ENCODE measurements at places on chromosomes 3 and 15.

GRCh38 chr3:52685709-52686691 is at the start of the genes GNL3 and PBRM1:
TSS of gene GNL3 (plus strand) at chr3:52686032. CDS start at chr3:52686093, 61 bp downstream.
TSS of gene PBRM1 (minus strand) at chr3:52685913.
- peak; percentile 79 for DNase-seq

DNA sequence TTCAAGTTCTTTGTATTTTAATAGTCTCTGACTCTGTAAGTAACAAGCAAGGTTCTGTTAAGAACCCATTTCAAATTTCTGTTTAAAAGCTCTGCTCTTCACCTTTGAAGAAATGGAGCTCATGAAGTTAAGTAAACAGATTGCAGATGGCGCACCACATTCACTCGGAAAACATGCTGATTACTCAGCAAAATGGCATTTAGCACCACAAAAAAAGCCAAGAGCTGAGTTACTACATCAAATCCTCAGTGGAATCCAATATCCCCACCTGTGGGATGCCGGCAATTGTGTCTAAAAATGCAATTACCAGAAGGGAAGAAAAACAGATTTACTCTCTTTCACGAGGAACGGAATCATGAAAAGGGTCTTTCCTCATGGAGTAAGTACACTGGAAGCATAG is 758.0 kb downstream of the NTRK3 start:
- no peak for DNase-seq

DNA sequence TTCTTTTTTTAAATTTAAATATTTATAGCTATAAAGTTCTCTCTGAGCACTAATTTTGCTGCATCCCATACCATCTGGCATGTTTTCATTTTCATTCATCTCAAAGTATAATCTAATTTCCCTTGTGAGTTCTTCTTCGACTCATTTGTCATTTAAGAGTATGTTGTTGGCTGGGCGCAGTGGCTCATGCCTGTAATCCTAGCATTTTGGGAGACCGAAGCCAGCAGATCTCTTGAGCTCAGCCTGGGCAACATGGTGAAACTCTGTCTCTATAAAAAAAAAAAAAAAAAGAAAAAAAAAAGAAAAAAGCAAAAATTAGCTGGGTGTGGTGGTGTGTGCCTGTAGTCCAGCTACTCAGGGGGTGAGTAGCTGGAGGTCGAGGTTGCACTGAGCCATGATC is 34.8 kb downstream of the MAP1A start:
- no peak for DNase-seq

DNA sequence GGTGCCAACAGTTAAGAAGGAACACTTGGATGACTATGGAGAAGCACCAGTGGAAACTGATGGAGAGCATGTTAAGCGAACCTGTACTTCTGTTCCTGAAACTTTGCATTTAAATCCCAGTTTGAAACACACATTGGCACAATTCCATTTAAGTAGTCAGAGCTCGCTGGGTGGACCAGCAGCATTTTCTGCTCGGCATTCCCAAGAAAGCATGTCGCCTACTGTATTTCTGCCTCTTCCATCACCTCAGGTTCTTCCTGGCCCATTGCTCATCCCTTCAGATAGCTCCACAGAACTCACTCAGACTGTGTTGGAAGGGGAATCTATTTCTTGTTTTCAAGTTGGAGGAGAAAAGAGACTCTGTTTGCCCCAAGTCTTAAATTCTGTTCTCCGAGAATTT is 3.0 kb downstream of the SKIL start:
- no peak for DNase-seq

DNA sequence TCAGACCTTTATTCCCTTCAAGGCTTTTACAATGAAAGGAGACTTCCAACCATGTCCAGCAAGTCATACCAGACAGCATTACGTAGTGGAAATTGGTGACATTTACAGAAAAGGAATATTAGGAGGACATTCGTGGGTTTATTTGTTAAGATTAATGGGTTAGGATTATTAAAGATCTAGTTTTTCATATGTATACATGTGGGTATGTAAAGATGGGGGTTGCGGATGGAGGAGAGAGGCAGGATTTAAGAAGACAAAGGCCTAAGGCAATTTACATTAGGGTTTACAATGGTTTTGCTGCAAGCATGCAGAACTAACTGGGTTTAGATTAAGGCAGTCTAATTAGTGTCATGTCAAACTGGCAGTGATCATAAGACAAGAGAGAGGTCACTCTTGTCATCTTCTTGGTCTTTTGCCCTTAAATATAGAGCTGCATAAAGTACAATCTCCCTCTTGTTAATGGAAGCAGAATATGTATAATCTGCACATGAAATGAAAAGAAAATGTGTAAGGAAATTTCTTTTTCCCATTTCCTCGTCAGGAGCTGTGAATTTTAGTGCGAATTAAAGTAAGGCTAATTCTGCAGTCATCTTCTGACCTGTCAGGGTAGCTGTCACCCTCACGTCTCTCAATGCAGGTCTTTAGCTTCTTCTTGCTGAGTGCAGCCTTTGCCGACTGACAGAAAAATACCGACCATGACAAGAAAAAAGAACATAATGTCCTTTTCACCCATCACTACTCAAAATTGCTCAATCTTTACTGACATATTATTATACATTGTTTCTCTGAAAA is 258.9 kb upstream of the MEIS2 start:
- no peak for DNase-seq

GRCh38 chr3:112632596-112632995 is 8.3 kb downstream of the CCDC80 start:
- no peak for DNase-seq

DNA sequence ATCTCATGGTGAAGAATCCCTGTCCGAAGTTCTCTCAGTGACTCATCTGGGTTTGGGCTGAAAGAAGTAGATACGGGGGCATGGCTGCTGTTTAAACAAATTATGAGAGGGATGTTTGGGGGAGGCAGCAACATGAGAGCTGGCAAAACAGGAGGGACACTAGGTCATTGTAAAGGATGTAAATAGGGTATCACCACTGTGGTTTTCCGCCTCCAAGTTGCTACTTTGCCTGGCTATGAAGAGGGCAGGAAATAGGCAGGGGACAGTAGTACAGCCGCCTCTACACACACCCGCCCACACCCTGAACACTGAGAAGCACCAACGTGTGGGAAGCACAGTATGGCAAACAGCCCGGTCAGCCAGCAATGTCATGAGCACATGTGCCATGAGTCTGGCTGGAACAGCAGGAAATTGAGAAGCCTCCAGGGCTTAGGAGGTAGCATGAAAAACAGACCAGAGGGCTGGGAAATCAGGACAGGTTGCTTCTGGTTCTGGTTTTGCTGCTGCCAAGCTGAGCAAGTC is 17.1 kb downstream of the HEXA start:
- no peak for DNase-seq

DNA sequence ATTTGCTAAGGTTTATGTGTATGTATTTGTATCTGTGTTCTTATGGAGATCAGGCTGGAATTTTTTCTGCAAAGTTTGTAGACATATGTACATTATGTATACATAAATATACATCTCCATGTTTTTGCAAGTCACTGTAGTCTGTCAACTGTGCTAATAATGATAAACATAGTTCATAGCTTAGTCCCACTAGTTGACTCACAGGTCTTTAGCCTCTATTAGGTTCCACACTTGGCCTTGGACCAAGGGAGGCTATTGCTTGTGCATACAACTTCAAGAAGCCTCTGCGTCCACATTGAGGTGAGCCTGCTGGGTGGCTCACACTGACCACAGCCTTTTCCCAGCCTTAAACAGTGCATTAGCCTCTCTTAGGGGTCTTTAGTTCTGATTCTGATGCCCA is 243.8 kb upstream of the PEX5L start:
- DNase-seq, result no peak

- DNase-seq, result no peak
These were observed 378.2 kb upstream of the THBS1 start for GRCh38 chr15:39202641-39203040.

DNA sequence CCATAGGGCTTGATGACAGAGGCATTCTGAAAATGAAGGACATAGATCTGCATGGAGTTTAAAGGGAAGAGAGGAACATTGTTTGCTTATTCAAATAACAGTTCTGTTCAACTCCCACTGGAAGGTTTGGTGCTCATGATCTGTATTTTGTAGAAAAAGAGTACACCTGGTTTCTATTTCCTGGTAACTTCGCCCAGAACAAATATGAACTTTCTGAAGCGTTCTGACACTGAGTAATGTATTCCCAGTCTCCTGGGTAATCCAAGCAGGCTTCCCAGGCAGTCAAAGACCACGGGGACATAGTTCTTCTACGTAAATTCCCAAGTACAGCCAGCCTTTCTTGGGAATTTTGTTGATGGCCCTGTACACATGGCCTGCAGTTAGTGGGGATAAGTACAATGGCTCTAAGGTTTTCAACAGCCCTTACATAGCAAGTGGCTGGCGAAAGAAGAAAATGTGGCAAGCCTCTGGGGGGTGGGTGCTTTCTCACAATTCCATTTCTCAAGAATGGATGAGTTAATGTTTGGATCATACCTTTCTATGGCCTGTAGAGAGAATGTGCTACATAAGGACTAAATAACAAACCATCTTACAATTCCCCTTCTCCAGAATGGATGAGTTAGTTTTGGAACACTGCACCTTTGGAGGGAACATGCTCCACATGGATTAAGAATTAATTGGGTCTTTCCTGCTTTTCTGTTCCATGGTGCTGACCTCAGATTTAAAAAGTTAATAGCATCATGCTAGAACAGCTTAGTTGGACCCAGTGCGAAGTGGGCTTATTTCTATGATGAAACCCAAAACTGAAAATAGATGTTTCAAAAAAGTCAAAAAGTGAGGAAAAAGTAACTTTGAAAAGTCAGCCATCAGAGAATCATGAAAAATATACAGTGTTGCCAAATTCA is 52.7 kb downstream of the COL6A6 start:
- DNase-seq, result no peak

DNA sequence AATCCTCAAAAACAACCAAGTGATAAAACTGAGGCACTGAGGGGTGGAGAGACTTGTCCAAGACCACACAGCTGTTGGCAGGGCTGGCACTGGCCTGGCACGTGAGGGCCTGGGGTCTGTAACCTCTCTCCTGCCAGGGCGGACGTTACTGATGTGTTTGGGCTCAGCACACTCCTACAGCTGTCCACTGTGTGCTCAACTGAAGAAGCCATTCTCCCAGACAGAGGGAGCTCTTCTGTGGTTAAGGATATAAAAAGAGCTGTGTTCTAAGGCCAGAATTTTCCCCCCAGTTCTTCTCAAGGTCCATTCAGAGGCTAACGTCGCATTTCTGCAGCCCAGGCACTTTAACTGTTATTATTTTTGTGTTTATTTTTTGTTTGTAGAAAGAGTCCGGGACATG is 429.0 kb upstream of the ATP11B start:
- DNase-seq, result no peak

DNA sequence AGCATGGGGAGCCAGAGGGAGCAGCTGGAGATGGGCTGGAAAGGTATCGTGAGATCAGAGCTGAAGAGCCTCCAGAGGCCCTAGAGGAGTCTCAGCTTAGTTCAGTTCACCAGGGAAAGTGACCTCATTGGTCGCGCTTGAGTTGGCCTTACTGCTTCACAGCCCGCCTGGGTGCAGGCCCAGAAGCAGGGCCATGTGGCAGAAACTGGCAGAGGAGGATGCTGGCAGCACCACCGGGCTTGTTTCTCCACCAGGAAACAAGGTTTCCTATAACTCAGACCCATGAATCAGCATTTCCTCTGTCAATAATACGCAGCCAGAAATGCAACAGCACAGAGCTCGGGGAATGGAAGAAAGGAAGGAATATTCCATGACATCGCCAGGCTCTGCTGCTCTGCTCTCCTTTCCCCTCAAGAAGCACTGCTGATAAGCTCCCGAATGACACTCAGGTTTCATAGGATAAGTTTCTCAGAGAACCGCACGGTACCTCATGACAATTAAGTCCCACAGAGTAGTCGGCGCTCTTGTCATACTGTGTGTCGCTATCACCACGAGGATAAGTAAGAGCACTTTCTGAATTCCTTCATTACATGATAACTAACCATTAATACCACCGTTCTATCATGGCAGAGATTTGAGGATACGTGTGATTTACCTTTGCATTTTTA is 147.1 kb upstream of the LPP start:
- no peak for DNase-seq

GRCh38 chr3:31996195-31996594 is 14.6 kb downstream of the ZNF860 start:
- no peak for DNase-seq

DNA sequence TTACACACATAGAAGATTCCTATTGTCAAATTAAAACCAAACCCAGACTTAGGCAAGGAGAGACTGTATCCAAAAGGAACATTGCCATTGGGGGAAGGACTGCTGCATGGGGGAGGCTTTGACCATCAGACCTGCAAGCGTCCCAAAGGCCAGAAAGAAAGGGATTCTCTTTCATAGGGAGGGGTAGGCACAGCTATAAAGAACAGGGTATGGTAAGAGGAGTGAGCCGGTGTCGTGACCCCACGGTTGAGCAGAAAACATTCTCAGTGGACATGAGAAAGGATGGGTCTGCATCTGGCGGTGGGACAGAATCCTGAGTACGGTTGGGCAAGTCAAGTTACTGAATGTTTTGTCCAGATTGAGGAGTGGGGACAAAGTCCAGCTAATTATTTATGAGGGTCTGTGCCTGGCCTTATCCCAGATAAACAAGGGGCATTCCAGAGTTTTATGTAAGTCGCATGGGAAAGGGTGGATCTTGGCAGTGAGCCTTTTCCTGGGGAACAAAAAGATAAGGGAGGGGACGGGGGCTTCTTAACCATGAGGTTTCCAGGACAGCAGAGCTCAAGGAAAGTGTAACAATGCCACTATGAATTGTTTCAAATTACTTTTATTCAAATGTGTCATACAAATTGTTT is 357.8 kb downstream of the OCA2 start:
- DNase-seq, result no peak

Data from activated naive CD4-positive, alpha-beta T cell (primary cell).